ENCODE measurements at places on chromosomes 2 and 18.

DNA sequence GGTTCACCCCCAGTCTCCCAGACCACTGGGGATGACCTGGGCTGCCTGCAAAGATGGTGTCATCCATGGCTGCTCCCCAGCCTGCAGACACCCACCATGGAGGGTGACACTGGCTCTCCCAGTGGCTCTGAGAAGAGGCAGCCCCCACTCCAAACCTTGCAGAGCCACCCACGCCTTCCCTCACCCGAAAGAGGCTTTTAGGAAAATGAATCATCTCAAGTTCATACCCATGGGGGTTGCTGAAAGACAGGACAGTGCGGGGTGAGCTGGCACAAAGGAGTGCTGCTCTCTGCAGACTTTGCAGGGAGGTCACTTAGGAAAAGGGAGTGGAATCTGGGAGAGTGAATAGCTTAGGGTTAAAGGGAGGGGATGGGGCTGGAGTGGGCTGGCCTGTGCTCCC is 36.4 kb downstream of the MPHOSPH10 start:
- DNase-seq, result no peak

GRCh38 chr2:231919341-231920035 is 6.7 kb downstream of the NPPC start:
- DNase-seq, result no peak

- peak; percentile 43 for DNase-seq
These were observed 104.9 kb downstream of the ANKRD44 start for GRCh38 chr2:197205585-197206215.

DNA sequence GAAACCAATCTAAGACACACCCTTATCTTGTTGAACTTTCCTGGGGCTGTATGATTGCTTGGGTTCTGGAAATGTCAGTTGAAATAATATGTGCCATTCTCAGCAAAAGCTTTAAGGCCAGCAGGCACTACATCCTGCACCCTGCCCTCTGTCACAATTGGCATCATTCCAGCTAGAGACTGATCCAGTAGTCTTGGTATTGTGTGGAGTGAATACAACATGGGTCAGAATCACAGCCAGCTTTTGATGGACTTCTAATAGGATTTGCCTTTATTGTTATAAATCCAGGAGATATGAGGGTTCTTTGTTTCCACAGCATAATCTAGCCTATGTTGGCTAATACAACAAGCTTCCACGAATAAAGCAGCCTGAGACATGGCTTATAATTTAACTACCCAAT is 617.0 kb upstream of the CDH2 start:
- no peak for DNase-seq

GRCh38 chr2:70890469-70891065 is 45.1 kb upstream of the ATP6V1B1 start:
- DNase-seq, result no peak

DNA sequence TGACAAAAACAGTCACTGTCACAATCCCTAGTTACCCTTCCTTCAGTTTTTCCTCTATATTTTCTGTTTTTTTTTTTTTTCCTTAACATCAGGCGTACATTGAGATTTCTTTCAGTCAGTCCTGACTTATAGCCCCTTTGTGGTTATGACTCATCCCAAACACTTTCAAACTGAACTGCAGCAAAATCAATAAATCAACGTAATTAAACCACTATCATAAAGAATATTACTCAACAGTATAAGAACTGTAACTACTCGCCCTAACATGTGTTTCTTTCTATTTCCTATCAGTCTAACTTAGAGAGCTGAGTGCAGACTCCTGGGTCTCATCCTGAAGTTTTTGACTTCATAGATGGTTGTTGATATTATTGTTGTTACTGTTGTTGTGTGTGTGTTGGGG is 523.5 kb downstream of the LRRTM4 start:
- no peak for DNase-seq

DNA sequence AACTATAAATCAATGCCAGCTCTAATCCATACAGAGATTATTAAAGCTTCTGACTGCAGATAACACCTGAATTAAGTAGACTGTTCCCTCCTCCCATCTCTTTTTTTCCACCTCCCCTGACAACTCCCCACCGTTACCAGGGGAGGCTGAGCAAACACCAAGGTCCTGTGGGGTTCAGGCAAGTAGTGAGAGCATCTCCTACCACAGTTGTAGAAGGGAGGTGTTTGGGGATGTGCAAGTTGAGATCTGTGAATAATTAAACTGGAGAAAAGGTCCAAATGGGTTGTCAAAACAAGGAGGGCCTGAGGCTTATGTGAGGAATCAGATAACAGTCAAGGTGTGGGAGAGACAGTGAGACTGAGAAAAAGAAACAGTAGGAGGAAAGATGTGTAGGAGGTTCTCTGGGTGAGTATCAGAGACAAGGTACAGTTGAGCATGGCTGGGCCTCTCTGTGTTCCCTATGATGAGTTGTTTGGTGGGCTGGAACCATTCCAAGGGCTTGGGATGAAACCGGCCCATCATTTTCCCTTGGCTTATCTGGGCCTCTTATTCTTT is 194.6 kb downstream of the CYRIA start:
- DNase-seq, result no peak

GRCh38 chr2:75595541-75596395 is 35.0 kb upstream of the EVA1A start:
- DNase-seq, result no peak

- DNase-seq, result no peak
These were observed 790.5 kb downstream of the RNF144A start for GRCh38 chr2:7707723-7708122.

DNA sequence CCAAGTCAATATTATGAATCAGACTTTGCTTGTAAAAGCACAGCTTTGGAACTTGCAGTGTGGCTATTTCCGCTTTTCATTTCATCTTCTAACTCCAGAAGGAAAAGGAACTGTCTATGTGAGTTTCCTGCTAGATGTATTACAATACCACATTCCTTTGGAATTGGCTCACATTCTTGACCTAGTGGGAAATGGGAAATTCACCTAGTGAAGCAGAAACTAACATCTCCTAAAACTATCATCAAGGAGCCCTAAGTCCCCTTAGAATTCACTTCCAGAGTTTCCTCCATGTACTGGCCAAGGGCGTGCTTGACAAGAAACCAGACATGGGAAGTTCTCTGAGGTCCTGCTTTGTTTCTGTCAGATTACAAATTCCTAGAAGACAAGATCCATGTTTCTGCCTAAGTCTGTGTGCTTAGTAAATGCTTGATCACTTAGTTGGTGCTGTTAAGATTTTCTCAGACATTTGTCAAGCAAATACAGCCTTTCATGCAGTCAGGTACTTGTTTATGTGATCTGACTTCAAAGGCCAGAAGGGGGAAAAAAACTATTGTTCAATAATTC is 275.7 kb upstream of the FN1 start:
- DNase-seq, result no peak

DNA sequence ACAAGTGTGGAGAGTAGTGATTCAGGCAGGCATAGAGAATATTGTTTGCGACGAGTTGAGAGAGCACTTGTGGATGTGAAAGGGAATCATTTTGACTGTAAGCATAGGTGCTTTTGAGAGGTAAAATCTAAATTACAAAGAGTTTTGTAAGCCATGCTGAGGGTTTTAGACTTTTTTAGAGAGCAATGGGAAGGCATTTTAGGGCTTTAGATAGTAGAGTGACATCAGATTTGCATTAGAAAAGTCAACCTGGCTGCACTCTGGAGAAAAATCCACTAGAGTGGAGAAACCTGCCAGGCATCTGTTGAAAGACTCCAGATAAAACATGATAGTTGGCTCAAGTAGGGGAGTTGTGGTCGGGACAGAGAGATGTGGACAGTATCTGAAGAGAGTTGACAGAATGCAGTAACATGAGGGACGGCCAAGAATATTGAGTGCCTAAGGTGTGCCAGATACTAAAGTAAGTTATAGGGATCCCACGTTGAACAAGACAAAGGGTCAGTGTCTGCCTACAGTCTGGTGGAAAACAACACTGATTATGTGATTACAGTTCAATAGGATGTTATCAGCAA is 91.7 kb upstream of the MYO3B start:
- no peak for DNase-seq

- DNase-seq, result no peak
These were observed 295.4 kb upstream of the ATP5MC3 start for GRCh38 chr2:175476948-175477347.

- no peak for DNase-seq
These were observed 207.1 kb downstream of the SPAG16 start for GRCh38 chr2:213491376-213491775.

- DNase-seq, result no peak
These were observed 15.5 kb downstream of the RND3 start for GRCh38 chr2:150471813-150472510.

GRCh38 chr18:58112174-58112573 is 68.1 kb downstream of the NEDD4L start:
- DNase-seq, result no peak

- no peak for DNase-seq
These were observed 10.6 kb downstream of the MFSD6 start for GRCh38 chr2:190418727-190419126.

DNA sequence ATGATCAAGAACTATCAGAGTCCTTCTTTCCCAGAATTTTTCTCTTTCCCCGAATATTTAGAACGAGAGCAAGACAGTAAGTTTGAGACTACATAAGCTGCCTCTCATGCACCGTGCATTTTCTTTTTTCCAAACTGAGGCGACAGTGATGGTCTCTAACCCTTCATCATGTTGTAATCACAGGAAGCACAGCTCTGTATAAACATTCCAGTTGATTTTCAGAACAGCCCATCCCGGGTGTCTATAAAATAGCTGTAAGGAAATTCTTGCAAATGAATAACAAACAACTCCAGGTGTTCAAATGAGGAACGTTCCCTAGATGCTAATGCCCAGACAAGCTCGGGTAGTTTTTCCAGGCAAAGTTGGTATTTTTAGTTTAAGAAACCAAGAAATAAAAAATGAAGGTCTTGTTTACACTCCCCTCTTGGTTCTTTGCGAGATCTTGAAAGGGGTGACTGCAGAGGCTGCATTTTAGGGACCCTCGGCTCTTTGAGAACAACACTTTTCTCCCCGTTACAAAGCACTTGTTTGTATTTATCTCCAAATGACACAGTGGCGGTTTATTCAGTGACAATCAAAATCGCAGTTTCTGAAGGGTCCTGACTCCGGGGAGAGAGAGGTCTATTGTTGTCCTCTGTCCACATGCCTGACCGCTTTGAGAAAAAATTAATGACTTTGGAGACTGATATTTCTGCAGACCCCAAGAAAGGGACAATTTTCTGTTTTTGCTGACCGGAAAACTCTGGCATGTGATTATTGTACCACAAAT is 101.1 kb upstream of the NCK2 start:
- DNase-seq, result no peak

DNA sequence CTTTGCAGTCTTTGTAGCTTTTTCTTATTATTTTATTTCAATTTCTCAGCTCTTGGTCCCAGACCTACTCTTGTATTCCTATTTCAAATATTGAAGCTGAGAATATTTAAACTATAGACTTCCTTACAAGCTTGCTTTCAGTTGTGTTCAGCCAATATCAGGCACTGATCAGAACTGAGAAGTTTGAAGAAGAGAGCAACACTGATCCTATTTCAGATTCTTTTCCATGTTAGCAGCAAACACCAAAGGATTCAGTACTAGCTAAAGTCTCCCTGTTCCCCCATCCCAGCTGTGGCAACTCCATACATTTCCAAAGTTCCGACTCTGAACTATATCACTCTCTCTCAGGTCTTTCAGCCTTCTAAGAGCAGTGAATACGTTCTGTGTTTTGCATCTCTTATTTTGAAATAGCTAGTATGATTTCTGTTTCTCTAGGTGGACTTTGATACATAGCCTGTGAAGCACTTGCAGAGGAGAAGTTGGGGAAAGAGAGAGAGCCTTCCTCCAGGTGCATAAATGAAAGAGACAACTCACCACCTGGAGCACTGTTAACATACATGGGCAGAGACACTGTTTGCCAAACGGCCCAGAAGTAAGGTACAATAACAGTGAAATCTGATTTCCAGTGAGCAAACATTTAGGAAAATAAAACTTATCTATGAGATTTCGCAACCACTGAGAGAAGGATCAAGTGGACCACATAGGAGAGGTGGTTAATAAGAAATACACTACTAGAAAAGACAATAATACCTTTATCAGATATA is 135.0 kb upstream of the ZNF804A start:
- no peak for DNase-seq

GRCh38 chr2:104332731-104333130 is 521.2 kb upstream of the POU3F3 start:
- DNase-seq, result no peak

DNA sequence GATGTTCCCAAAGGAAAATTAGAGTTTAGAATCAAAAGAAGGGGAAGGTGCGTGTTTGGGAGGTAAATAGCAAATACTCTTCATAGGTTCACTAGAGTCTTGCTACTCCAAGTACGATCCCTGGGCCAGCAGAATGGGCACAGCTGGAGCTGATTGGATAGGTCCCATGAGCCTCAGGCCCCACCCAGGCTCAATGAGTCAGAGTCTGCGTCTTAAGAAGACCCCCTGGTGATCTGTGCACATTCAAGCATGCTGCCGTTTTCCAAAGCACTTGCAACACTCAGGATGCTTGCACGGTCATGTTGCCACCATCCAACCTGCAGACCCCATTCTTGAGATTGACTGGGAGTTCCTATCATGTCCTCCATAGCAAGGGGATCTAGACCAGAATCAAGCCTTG is 40.5 kb downstream of the ABCG8 start:
- no peak for DNase-seq

GRCh38 chr18:62938006-62938405 is 222.7 kb downstream of the PHLPP1 start:
- DNase-seq, result no peak

GRCh38 chr2:182144776-182145165 is 159.1 kb downstream of the PPP1R1C start:
- no peak for DNase-seq

GRCh38 chr2:34848132-34848531 is 1249.0 kb upstream of the FAM98A start:
- no peak for DNase-seq

DNA sequence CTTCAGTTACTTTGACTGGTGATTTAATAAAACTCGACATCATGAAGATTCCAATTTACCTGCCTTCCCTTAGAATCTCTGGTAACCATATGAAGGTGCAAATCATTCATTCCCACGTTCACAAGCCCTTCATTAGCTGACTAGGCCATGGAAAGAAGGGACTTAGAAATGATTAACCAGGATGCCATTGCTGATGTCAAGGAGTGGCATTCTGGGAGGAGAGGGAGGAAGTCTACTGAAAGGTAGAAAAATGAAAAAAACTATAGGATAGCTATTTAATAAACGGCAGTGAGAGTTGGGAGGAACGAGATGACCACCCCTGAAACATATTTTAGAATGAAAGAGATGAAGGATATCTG is 1.4 kb downstream of the ATIC start:
- DNase-seq, result no peak

- DNase-seq, result no peak
These were observed 326.9 kb downstream of the LPIN1 start for GRCh38 chr2:12073217-12073852.

Measured in stimulated activated CD4-positive, alpha-beta T cell treated with anti-CD3 and anti-CD28 coated beads, Interleukin-12 subunit alpha, Interleukin-12 subunit beta, amount 100 ng/mL, for 24 hours (primary cell).